ENCODE measurements at places on chromosomes 5 and 9.

- no peak for DNase-seq
Observed at GRCh38 chr9:1050125-1050895, at the start of gene DMRT2. Gene DMRT2, plus strand, starts transcription at chr9:1050357. Its CDS starts 1,257 bp downstream, at chr9:1051614.

GRCh38 chr9:90307167-90307833, 335.3 kb downstream of the DIRAS2 start:
- DNase-seq, result no peak

- DNase-seq, result no peak
Observed at GRCh38 chr5:170147051-170147752, 41.5 kb downstream of the FOXI1 start.

GRCh38 chr5:12242950-12243888, 339.0 kb upstream of the CTNND2 start:
- DNase-seq, result no peak

GRCh38 chr5:52799358-52799982, 11.8 kb downstream of the ITGA1 start:
- DNase-seq, result no peak

- no peak for DNase-seq
Observed at GRCh38 chr9:36521148-36521547, 51.5 kb upstream of the MELK start.

GRCh38 chr5:53482717-53483638, 2.5 kb downstream of the FST start:
- no peak for DNase-seq

DNA sequence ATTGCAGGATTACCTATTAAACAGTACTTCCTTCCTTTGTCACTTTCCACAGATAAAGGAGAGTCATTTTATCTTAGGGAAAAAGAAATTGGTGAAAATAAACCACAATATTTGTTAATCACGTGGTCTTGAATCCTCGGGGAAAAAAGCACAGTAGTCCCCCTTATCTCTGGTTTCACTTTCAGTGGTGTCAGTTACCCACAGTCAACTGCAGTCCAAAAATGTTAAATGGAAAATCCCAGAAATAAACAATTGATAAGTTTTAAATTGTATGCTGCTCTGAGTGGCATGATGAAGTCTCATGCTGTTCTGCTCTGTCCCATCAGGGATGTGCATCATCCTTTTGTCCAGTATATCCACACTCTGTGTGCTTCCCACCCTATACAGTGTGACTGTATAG, 405.2 kb upstream of the MPDZ start:
- DNase-seq, result no peak

DNA sequence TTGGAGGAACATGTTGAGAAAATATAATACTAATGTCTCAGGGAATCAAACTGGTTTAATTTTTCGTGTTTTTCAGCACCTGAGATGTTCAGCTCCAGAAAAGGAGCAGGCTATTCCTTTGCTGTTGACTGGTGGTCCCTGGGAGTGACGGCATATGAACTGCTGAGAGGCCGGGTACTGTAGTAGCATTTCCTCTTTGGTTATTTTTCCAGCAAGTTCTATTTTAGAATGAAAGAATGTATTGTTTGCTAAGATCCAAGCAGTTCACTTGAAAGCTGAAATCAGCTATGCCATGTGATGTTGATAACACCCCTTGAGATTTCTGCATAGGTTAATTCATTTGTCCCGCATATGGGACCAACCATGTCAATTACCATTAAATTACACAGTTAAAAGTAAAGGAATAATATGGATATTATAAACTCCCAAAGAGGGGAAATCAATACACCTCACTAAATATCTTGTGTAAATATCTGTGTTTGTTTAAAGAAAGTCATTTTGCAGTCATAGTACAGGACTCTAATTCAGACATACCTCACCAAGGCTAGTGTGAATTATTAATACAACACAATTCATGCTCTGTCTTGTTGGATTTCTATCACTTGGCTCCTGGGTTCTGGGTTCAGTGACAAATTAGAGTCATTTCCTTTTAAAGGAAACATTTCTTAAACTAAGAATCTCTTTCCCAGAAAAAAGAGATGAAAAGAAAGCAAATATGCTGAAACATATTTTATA, 126.8 kb downstream of the STK32A start:
- DNase-seq, result no peak

- DNase-seq, result peak; percentile 34
Observed at GRCh38 chr5:6713274-6714225, at the start of gene TENT4A. Gene TENT4A, plus strand, starts transcription at chr5:6713432. Its CDS starts 552 bp downstream, at chr5:6713984.

DNA sequence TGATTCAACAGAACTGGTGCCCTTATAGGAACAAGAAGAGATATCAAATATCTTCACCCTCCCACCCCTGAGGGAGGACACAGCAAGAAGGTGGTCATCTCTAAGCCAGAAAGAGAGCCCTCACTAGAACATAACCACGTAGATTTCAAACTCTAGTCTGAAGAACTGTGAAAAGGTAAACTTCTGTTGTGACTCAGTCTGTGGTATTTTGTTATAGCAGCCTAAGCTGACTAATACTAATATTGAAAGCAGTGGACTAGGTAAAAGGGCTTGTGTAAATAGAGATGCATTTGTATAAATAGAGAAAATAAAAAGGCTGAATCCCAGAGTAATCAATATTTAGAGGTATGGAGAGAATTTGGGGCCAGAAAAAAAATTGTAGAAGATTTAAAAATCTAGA, 157.6 kb upstream of the CCNH start:
- no peak for DNase-seq

- no peak for DNase-seq
Observed at GRCh38 chr5:67301285-67301903, 104.8 kb upstream of the CD180 start.

GRCh38 chr5:176519810-176520720, 17.1 kb downstream of the RNF44 start:
- no peak for DNase-seq

GRCh38 chr5:135208555-135208902, 174.5 kb upstream of the PITX1 start:
- no peak for DNase-seq

DNA sequence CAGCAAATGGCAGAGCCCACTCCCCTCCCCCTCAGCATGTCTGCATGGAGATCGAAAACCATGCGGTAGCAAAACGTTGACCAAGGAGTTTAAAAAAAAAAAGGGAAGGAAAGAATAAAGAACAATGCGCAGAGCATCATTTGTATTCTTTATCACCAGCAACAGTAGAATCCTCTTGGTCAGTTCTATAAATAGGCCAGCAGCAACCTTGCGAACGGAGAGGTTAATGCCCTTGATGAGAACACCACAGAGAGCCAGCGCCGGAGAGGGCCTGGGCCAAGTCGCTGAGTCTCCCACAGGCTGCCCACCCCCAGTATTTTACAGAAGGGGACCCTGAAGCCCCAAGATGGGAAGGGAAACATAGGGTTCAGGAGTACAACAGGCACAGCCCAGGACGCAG, 22.7 kb downstream of the WHRN start:
- DNase-seq, result no peak

DNA sequence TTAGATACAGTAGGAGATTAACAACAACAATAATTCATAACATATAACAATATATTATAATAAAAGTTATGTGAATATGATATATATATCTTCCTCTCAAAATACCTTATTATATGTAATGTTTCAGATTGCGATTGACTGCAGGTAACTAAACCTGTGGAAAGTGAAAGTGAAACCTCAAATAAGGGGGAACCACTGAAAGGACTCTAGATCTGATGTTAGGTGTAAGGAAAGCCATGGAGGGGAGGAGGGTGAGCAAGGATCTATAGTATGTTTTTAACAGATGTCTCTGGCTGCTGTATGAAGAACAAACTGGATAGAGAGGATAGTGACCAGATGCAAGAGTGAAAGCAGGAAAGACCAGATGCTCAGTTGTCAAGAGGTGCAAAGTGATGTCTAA, 5.8 kb upstream of the FSTL4 start:
- DNase-seq, result no peak

DNA sequence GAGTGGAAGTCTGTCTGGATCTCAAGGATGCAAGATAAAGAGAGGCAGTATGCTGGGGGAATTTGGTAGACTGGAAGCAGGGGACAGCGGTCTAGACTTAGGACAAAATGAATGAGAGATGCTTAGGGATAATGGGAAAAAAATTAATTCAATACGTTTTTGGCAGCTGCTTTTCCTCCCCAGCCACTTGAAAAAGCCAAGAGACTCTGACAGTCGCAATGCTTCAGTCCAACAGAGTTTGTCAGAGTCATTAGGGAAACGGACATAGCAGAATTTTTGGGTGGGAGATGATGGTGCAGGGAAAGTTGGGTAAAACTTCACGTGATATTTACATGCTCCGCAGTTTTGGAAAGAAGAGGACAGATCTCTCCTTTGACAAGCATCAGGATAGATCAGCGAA, 129.7 kb downstream of the GOLPH3 start:
- DNase-seq, result no peak

GRCh38 chr5:1961304-1961946, 78.7 kb upstream of the IRX4 start:
- no peak for DNase-seq

- no peak for DNase-seq
Observed at GRCh38 chr5:54460181-54460919, 4.9 kb downstream of the HSPB3 start.

DNA sequence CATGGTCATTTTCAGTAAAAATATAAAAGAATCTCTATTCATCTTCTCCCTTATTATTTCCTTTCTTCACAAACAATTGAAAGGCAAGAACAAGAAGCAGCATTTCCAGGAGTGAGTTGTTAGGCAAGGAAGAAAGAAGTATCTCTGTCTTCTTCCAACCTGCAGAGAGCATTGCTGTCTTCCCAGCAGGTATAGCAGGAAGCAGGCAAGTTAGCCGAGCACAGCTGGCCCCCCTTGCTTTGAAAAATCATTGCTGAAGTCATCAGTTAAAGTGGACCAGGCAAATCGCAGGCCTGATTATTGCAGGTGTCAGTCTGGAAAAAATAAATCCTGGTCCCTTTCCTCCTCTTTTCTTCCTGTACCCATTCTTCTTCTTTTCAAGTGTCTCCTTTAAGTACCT, 353.1 kb upstream of the BRINP1 start:
- no peak for DNase-seq

- DNase-seq, result no peak
Observed at GRCh38 chr5:35294976-35295375, 64.7 kb upstream of the PRLR start.

DNA sequence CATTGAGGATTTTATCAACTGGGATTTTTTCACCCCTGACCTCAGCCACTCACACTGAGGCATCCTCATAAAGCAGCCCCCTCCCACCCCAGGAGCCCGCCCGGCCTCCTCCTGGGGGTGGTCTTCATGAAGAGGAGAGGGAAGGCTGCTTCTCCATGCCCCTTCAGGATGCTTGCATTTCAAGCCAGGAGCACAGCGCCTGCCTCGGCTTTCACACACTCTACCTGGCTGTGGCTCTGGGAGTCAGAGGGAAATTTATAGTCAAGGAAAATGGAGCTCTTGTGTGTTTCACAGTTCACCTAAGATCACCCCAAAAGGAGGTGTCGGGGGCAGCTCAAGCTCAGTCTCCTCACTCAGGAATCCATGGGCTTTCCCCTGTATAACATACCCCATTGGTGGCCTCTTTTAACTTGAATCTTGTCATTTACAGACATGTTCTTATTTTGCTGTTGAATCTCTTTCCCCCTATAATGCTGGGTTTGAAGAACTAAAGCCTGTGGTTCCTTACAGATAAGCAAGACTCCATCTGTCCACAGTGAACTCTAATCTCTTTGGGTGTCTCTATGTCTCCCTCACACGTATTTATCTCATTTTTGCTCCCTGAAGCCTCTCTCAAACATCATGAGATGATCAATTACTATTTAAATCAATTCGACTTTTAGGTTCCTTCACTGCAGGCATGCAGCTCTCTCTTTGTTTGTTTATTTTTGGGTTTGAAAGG, 22.6 kb upstream of the IQGAP2 start:
- no peak for DNase-seq

- no peak for DNase-seq
Observed at GRCh38 chr5:61277190-61277589, 54.9 kb upstream of the ZSWIM6 start.

GRCh38 chr5:139141446-139142204, 56.5 kb downstream of the SIL1 start:
- no peak for DNase-seq

DNA sequence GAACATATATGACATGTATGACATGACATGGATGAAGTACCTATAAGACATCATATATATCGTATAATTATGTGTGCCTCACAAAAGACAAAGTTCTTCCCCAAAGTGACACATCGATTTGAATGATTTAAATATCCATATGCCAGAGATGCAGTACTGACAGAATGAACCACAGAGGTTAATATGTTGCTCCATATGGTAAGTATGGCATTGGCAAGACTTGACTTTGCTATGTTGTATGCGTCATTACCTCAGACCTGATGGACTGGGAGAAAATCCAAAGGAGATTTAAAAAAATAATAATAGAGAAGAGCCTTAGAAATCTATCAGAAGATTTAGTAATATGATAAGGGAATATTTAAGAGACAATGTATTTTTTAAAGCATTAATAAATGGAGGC, 263.2 kb downstream of the PJA2 start:
- DNase-seq, result no peak

DNA sequence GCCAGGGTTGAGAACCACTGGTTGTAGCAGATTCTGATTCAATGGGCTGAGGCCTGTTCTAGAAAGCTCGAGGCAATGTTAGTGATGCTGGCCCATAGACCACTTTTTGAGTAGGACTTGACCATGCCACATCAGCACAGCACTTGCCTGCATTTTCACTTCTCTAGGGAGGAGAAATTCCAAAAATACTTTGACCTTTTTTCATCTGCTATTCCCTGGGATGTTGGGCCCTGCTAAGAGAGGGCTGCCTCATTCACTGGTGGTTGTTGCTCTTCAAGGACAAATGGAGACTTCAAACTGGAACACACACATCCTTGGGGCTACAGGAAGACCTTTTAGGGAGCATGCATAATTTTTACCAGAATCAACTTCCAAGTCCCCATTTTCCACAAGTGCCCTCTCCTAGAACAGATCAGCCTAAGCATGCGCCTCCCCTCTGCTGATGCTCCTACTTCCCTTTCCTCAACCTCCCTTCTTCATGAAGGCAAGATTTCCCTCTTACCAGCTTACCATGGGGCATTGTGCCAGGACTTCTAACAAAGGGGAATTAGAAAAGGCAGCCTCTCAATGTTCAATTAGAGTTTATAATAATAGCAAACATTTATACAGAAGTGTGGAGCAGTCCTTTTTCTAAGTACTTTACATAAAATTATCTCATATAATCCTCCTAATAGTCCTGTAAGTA, 12.7 kb upstream of the TGFBI start:
- no peak for DNase-seq

GRCh38 chr9:137748741-137749140, 128.8 kb upstream of the CACNA1B start:
- DNase-seq, result no peak

GRCh38 chr5:154801083-154801482, 45.9 kb downstream of the LARP1 start:
- DNase-seq, result no peak

- DNase-seq, result no peak
Observed at GRCh38 chr9:127923046-127923445, 6.2 kb upstream of the ST6GALNAC4 start.

GRCh38 chr9:106920701-106921283, 57.8 kb downstream of the ZNF462 start:
- DNase-seq, result no peak

GRCh38 chr9:27940535-27940934, 367.3 kb upstream of the C9orf72 start:
- DNase-seq, result no peak

GRCh38 chr5:149550594-149551226, 529 bp downstream of the CSNK1A1 start:
- peak; percentile 4 for DNase-seq

GRCh38 chr5:154258531-154259217, 68.1 kb downstream of the GALNT10 start:
- DNase-seq, result no peak
